ENCODE measurements at places on chromosomes 11 and 22.

- no peak for DNase-seq
Measured at GRCh38 chr11:62444835-62445234, 26.0 kb downstream of the SCGB1A1 start.

- no peak for DNase-seq
Measured at GRCh38 chr22:31451709-31452571, 37.7 kb downstream of the EIF4ENIF1 start.

- DNase-seq: no peak
Measured at GRCh38 chr11:1959786-1960185, 12.7 kb downstream of the MRPL23 start.

- no peak for DNase-seq
Measured at GRCh38 chr11:123454060-123454651, 24.1 kb downstream of the GRAMD1B start.

DNA sequence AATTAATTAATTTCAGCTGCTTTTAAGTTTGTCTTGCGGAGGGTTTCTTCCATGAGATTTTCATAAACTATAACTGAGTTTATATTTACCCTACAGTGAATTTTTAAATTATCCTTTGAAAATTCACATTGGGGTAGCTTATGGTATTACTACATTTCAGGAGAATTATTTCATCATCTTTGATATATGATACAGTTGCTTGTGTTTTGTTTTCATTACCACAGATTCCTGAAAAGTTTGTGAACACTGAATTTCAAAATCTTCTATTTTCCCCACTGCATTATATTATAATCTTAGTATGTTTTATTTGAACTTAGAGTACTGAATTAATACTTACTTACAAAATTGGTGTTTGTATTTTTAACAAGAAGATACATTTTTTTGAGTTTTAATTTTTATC lies 24.4 kb downstream of the METTL15 start:
- DNase-seq: no peak

Measured in activated CD4-positive, CD25-positive, alpha-beta regulatory T cell treated with anti-CD3 and anti-CD28 coated beads, Interleukin-2, amount 50 U/mL, for 16 hours (primary cell).